Sciatic nerve (tissue), 2 donors: ENCODE measurements at places on chromosomes 4 and X.

DNA sequence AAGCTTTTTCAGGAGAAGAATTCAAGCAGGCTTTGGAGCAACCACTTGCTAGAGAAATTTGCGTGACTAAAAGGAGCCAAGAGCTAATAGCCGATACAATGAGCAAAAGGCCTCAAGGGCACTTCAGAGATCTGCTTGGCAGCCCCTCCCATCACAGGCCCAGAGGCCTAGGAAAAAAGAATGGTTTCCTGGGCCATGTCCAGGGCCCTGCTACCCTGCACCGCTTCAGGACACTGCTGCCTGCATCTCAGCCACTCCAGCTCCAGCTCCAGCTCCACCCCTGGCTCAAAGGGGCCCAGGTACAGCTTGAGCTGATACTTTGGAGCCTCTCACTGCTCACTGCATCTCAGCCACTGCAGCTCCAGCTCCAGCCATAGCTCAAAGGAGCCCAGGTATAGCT, 98.9 kb downstream of the FAM13A start:
- no peak for DNase-seq

- no peak for DNase-seq
Observed at GRCh38 chr4:76538296-76538695, 103.3 kb downstream of the SHROOM3 start.

DNA sequence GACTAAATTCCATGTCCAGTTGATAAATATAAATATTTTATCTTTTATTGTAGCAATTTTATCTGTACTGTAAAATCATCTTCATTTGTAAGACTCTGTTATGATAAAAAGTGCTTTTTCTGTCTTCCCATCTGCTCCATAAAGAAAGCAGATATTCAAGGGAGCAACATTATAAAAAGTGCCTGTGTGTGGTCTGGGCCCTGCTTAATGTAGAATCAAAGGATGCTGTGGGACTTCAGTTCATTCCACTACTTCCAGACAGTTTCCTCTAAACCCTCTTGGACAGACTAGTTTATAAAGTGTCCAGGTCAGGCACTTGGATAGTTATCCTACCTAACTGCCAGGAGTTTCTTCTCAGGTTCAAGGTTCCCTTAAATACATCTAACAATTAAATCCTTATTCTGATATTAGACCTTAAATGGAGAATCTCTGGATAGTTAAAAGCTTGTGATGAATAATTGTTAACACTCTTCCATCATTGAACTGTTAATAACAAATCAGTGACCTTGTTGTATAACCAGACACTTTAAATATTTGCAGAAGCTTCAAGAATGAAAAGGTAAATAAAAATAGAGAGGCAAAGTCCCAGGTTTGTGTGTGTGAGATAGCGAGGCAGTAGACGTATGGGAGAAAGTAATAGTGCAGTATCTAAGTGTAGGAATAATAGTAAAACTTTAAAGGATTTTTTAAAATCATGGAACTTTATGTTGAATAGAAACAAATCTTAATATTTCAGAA, 237.5 kb upstream of the CTSO start:
- no peak for DNase-seq

DNA sequence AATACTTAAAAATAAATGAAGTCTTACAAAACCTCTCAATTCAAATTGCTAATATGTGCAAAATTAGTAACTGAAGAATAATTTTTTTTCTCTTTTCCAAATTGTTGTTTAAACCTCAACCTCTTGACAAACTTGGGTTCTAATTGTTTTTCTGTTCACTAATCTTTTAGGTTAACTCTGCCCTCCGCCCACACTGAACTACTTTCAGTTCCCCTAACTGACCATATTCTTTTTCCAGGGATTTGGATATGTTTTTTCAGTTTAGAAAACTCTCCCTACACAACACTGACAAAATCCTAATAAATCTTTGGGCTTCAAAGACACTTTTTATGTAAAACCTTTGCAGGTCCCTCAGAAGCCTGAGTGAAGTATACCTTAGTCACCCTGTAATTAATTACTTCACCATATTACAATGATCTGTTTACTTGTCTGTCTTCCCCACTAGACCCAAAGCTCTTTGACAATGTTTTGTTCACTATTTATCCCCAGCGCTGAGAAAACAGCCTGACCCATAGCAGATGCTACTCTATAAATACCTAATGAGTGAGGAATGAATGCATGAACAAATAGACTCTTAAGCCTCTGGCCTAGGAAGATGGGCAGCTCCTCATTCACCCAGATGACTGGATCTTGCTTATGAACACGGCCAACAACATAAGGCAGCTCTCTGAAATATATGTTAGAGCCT, 134.9 kb downstream of the MAML3 start:
- DNase-seq: no peak

- no peak for DNase-seq
Observed at GRCh38 chrX:116278826-116279225, 108.3 kb downstream of the AGTR2 start.

DNA sequence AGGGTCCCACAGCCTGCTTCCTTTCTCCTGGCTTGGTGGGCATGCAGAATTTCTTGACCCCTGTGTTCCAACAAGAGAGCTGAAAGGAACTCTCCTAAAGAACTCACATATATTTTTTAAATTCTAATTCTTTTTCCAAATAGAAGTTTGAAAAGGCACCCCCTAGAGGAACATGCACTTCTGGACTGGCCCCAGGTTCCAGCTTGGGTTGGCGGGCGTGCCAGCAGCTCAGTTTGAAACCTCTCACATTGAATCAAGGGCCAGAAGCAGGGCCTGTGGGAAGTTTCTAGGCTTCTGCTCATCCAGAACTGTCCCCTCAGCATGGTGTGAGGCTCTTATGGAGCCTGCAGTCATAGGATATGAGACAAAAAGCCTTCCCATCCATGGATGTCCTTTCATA, 132.6 kb downstream of the ATG4A start:
- no peak for DNase-seq

GRCh38 chrX:124605511-124605910, 259.1 kb downstream of the SH2D1A start:
- DNase-seq: no peak

GRCh38 chr4:20724915-20725314, 24.7 kb downstream of the PACRGL start:
- no peak for DNase-seq

DNA sequence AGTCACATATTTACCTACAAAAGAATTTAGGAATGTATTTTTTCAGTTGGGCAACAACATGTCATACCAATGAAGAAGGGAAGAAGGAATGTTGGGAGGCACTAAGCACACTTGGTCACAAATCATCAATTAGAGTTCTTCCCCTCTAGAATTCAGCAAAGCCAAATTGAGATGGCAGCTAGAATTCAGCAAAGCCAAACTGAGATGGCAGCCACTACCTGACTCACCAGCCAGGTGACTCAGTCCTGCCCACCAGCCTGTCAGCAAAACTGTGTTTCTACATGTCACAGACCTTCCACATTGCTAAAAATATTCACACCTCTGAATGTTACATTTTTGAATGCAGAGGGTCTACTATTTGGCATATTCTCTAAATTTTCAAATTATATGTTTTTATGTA, 63.2 kb upstream of the NOCT start:
- no peak for DNase-seq

- DNase-seq: no peak
Observed at GRCh38 chrX:20361081-20361889, 94.6 kb upstream of the RPS6KA3 start.
